ENCODE measurements at places on chromosomes 2 and 18.

DNA sequence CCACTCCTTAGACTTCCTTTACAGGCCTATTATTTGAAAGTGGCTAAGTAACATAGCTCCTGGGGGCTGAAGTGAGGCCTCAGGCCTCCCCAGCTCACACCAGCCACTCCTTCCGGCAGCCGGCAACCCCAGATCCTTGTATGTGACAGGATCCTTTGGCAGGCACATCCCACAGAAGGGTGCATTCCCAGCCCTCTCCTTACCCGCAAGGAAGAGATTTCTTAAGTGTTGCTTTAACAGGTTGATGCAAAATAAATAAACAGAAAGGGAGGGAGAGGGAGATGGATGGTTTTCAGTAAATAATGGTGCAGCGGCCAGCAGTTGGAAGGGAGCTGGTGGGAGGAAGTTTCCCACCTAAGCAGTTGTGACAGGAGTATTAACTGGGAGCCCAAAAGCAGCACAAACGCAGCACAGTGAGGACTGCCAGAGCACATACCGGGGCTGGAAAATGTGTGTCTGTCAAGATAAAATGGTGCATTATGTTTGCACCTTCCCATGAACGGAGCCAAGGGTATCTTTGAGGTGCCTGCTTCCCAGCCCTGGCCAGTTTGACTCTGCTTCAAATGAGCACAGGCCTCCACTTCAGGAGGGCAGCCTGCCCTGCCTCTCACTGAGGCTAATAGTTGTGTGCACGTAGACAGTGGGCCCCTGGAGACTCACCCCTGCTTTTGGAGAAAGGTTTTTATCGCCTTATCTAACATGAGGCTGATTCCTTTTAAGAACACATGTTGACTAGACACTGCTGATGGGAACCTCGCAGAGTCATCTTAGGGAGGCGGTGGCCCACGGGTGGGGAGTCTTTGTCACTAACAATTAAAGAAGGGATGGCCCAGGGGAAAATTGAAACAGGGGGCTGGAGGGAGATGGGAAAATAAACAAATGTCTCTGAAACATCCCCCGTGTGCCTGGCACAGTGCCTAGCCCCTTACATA is 32.8 kb downstream of the NRP2 start:
- DNase-seq: no peak

DNA sequence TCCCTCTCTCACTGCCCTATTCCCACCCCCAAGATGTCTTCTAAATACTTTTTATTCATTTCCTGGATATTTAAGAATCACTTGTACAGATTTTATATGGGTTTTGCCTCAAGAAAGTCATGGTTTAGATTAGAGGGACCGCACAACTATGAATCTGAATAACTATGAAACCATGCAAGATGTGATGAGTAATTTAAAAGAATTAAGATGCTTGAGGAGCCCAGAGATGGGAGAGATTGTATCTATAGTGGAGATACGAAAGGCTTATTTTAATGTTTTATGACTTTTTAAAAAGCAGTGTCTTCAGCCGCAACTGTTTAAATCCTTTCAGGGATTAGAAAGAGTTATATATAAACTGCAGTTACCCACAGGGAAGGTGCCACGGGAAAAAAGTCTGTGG is 324.1 kb downstream of the LPIN1 start:
- no peak for DNase-seq

GRCh38 chr2:31420936-31421335 is 6.4 kb upstream of the XDH start:
- DNase-seq: no peak

GRCh38 chr2:114056294-114057143 is 166.6 kb downstream of the ACTR3 start:
- no peak for DNase-seq

DNA sequence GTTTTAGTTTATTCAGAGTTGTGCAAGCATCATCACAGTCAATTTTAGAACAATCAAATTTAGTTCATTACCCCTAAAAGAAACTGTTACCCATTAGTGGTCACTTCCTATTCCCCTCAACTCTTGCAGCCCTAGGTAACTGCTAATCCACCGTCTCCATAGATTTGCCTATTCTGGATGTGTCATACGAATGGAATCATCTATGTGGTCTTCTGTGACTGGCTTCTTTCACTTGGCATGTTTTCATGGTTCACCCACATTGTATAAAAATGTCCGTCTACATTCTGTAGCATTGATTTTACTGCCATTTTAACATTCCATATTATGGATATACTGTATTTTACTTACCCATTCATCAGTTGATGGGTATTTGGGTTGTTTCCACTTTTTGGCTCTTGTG is 5.3 kb upstream of the CEP68 start:
- DNase-seq: no peak

GRCh38 chr2:437756-438393 is 150.0 kb upstream of the ALKAL2 start:
- DNase-seq: no peak

DNA sequence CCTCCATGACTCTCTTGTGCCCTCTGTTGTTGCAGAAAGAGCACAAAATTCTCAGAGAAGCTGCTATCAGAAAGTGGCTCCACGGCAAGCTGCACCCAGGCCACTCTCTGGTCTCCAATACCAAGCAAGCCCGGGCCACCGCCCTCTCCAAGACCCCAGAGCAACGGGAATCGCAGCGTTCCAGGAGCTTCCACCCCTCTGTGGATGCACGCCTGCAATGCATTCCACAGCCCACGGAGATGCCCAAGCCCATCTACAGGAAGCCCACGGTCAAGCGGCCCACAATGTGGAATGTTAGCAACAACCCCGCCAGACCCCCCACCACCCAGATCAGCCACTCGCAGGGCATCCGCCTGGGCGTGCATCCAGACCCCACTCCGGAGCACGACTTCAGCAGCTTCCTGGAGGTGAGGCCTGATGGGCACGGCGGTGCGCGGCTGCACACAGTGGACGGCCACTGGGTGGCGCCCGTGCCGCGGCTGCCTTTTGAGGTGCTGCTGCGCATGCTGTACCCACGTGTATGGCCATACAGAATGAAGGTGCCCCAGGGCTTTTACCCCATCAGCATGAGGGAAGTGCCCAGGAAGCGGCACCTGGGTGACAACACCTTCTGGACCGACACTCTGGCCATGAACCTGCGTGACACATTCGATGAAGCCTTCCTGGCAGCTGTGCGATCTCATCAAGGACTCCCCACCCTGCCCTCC is 6.3 kb downstream of the ANKRD53 start:
- DNase-seq: no peak

DNA sequence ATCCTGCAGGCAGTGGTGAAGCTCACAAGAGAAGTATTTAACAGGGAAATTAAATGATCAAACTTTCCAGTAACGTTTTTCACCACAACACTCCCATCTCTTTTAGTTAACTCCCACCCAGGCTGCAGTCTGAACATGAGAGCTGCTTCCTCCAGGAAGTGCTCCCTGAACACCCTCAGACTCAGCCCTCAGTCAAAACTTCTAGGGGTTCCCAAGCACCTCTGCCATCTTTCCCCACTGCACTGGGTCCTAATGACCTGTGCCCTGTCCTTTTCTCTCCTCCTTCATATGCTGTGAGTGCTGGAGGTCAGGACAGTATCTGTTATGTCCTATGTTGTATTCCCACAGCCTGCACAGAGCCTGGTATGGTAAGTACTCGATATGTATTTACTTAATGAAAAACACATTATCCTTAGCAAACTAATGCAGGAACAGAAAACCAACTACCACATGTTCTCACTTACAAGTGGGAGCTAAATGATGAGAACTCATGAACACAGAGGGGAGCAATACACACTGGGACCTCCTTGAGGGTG is 49.2 kb upstream of the ASPRV1 start:
- no peak for DNase-seq

- DNase-seq: no peak
Measured at GRCh38 chr2:160917850-160918249, 242.4 kb upstream of the TANK start.

DNA sequence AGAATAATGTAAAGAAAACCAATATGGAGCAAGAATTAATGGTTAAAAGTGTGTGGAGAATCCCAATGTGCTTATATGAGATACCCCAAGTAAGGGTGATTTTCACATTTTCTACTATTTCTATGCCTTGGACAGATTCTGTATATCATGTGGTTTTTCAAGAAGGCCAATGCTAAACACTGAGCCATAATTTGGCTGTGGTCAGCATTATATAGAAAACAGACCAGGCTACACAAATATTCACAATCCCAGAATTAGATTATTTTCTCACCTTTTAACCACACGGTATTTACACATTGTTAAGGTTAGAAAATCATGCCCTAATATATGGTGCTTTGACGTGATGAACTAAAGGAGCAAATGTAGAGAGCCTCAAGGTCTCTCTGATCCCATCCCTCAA is 277.4 kb upstream of the LRATD1 start:
- no peak for DNase-seq

DNA sequence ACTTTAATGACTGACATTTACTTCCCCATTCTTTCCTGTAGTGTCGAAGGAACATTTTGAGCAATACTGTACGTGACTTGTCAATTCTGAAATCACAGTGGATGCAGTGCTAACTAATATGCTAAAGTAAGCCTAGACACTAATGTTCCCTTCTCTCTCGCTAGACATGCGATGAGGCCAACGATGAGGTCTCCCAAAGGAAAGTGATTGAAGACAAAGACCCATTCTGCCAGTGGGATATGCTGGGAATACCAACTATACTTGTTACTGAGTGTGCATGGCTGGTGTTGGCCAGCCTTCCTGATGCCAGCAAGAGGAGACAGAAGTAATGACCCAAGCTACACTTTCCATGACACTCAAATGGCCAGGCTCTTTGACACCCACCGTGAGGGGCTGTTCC is 2.5 kb upstream of the SERPINE2 start:
- no peak for DNase-seq

GRCh38 chr18:79387615-79388014 is 8.1 kb upstream of the NFATC1 start:
- DNase-seq: no peak

DNA sequence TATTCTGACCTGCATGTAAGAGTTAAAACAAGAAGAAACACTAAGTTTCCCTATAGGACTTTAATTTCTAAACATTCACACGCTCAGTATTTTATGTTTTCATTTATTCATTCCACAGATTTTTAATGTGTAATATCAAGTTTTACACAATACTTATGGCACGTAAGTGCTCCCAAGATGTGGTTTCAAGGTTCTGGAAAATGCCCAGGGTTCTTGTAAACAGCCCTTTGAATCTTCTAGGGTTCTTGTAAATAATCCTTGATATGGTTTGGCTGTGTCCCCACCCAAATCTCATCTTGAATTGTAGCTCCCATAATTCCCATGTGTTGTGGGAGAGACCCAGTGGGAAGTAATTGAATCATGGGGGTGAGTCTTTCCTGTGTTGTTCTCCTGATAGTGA is 383.0 kb downstream of the TXNL1 start:
- DNase-seq: no peak

GRCh38 chr2:56288838-56289580 is 105.2 kb downstream of the CCDC85A start:
- no peak for DNase-seq
